Stimulated activated CD8-positive, alpha-beta memory T cell treated with anti-CD3 and anti-CD28 coated beads, Interleukin-7, amount 100 ng/mL, for 24 hours (primary cell): ENCODE measurements at places on chromosomes 1 and 21.

DNA sequence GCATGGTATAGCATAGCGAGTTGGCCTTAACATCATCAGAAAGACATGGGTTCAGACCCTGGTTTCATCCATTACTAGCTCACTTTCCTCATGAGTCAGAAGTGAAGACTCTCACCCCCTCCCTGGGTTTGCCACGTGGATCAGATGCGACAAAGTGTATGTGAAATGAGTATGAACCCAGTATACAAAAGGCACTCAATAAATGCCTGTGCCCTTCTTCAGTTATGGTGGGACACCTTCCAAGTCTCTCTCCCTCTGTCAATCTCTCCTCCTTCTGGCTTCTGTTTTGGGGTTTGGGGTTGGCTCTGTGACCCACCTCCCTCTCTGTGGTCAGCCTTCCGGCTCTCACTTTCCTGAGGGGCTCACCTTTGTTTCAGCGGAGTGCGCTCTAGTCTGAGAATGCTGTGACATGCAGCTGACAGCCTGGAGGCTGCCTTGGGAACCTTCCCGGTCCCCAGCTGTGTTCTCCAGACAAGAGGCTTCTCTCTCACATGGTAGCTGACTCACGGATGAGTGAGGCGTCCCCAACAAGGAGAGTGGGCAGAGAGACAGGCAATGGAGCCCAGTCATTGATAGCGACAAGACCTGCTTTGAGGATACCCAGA is 155.0 kb upstream of the EDN2 start:
- no peak for DNase-seq

DNA sequence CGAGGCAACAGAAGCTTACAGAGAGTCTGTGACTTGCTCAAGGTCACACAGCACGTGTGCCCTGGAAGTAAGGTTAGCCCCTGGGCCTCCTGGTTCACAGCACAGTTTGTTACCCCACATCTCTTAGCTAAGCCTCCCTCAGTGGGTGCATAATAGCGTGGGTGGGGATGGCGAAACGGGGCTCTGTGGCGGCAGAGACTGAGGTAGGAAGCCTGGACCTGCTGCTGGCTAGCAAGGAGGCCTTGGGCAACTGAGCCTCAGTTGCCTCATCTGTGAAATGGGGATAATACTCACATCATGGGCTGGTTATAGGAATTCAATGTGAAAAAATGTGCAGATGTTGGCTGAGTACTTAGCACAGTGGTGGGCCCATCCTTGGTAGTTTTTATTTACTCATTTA is 596 bp downstream of the PADI4 start:
- no peak for DNase-seq

GRCh38 chr1:77280962-77281361 is 857 bp upstream of the AK5 start:
- no peak for DNase-seq

- no peak for DNase-seq
Measured at GRCh38 chr1:241972703-241973369, 15.3 kb downstream of the BECN2 start.

- no peak for DNase-seq
Measured at GRCh38 chr1:20936621-20937020, 149.5 kb upstream of the HP1BP3 start.

- no peak for DNase-seq
Measured at GRCh38 chr1:180964595-180964994, 51.9 kb downstream of the KIAA1614 start.

DNA sequence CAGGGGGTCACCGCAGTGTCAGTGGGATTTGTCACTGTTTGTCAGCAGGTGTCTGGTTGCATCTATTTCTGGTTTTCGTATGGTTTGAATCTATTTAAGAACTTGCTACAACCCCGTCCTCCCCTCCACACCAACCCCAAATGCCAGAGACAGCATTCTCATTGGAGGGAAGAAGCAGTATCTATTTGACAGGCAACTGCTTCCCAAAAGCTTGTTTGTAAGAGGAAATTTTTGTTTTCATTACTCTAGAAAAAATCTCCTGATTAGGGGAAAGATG is 54.4 kb downstream of the NR5A2 start:
- no peak for DNase-seq

DNA sequence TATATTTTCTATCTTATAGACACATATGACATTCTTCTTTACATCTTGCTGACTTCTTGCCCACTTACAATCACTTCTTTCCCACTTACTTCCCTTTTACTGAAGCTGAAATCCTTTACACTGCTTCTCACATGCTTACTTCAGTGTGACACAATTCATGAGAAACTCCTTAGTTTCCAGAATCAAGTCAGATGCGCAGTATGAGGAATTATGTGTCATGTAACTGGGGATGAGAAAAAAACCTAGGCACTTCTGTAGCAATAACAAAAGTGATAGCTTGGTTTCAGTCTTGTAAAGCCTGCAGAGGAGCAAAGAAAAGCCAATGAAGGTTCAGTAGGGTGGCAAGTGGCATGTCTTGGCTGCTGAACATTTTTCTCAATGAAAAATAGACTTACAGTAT is 566.2 kb upstream of the RGS18 start:
- DNase-seq = no peak

GRCh38 chr21:25300632-25301031 is 306.6 kb downstream of the MRPL39 start:
- no peak for DNase-seq

GRCh38 chr1:70075761-70076160 is 129.6 kb downstream of the LRRC40 start:
- no peak for DNase-seq

DNA sequence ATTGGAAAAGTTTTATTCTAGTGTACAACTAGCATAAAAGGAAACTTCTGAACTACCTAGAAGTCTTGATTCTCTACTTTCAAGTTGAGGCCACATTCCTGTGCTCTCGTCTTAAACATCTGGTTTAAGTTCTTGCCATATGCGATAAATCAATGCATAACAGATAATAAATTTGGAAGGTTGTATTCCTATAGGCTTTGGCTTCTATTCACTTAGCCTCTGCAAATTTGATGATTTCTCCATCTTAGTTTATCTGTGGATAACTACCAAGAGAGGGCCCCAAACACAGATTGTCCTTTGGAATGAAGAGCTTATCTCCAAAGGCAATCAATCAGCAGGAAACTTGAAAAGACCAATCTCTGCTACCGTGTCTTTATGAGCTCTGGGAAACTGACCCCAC is 11.7 kb upstream of the RNF2 start:
- no peak for DNase-seq

DNA sequence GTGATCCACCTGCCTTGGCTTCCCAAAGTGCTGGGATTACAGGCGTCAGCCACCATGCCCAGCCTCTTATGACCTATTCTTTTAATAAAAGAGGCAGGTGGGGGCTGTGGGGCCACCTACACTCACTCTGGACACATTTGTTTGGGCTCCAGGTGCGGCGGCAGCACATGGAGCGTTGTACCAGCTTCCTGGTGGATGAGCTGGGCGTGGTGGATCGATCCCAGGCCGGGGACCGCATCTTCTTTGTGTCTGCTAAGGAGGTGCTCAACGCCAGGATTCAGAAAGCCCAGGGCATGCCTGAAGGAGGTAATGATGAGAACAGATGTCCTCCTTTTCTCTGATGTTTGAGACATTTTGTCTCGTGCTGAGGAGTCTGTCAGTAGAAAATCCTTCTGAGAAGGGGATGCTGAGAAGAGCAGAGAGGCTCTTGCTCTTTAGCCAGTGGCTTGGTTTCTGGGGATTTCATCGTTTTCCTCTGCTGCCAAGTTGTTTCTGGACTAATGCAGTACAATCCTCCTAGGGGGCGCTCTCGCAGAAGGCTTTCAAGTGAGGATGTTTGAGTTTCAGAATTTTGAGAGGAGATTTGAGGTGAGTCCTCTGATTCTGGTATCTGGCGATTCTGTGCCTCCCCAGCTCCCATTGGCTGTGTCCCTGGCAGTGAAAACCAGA is 17.9 kb upstream of the MIIP start:
- no peak for DNase-seq
